ENCODE measurements at places on chromosomes 12 and 14.
A peak's percentile ranks its signal among the peaks of the same experiment; 100 is the strongest.

GRCh38 chr12:75960086-75960910, 71.3 kb downstream of the PHLDA1 start:
- no peak for DNase-seq

DNA sequence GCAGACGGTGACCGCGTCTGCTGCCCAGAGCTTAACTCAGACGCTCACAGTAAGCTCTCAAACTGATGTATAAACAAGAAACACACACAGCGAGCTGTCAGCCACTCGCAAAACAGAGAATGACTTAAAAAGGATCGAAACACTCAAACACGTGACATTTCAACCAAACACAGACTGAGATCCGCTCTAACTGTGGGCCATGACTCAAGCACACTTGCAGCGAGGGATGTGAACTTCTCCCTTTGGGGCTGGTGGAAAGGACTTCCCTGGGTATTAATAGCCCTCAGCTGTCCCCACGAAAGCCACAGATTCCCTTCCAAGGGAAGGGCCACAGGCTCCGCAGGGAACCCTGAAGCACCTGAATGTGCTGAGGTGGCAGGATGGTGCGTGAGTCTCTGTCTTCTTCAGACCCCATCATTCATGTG, 29.1 kb downstream of the CCDC88C start:
- peak; percentile 67 for DNase-seq

GRCh38 chr12:105331805-105332251, 1.3 kb downstream of the C12orf75 start:
- DNase-seq = peak; percentile 52

GRCh38 chr12:89765959-89766824, 57.6 kb upstream of the ATP2B1 start:
- DNase-seq = peak; percentile 8

GRCh38 chr14:94466706-94467370, 9.2 kb downstream of the SERPINA9 start:
- DNase-seq = no peak

DNA sequence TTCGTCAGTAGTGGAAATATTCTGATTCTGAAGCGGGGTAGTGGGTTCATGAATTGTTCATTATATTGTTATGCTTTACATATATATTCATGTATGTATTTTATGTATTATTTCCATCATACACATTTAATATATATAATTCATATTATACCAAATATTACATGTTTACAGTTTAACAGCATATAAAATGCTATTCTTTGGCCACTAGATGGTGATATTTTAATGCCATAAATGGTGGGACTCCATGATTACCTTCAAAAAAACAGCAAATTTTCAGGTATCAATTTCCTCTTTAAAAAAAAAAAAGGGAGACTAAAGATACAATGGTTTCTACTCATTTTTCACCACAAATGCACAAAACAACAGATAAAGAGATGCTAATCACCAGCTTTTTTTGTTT, 41.0 kb downstream of the BDKRB1 start:
- no peak for DNase-seq

- DNase-seq = no peak
These were observed 132.7 kb upstream of the EEA1 start for GRCh38 chr12:93061473-93062419.

- DNase-seq = no peak
These were observed 81.2 kb downstream of the BMP4 start for GRCh38 chr14:53875324-53875897.

GRCh38 chr14:67863223-67863622, 43.6 kb downstream of the RAD51B start:
- DNase-seq = no peak

- DNase-seq = no peak
These were observed 80.8 kb upstream of the AMIGO2 start for GRCh38 chr12:47160316-47161244.

DNA sequence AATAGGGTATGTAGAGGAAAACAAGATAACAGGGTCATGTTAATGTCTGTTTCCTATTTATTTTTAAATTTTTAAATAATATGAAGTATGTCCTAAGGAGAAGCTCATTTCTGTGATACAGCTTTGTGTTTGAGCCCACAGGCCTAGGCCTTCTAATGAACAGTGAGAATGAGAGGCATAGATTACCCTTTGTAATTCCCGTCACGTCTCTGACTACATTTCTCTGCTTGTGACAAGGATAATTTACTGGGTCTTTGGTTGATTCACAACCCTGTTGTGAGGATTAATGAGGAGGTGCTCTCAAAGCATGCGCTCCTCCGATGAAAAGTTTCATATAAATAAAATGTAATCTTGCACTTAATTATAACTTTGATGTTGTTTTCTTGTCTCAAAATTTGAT, 56.1 kb downstream of the SYT10 start:
- DNase-seq = no peak

GRCh38 chr12:1605129-1606020, 11.0 kb upstream of the FBXL14 start:
- DNase-seq = peak; percentile 72

GRCh38 chr14:20680843-20681347, 3.5 kb upstream of the RNASE4 start:
- DNase-seq = peak; percentile 66

GRCh38 chr12:117485984-117486839, 124.8 kb upstream of the NOS1 start:
- no peak for DNase-seq

- no peak for DNase-seq
These were observed 34.1 kb downstream of the TMCC3 start for GRCh38 chr12:94616203-94616729.

DNA sequence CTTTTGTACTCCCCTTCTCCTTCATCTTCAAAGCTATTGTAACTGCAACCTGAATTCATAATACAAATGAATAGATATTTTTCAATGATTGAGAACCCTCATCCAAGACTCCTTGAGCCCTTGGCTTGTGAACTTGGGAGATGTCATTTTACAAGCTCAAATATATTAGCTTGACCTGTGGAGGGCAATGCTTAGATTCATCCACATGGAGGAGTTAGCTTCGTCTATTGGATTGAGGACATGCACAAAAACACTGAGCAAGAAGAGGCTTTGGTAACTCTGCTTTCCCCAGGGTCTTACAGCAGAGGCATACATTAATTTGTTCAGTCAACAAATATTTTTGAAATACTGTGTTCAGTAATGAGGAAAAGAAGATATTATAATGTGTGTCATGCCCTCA, 101.1 kb downstream of the OTOGL start:
- no peak for DNase-seq

- no peak for DNase-seq
These were observed 67.4 kb downstream of the CLIP1 start for GRCh38 chr12:122354958-122355641.

DNA sequence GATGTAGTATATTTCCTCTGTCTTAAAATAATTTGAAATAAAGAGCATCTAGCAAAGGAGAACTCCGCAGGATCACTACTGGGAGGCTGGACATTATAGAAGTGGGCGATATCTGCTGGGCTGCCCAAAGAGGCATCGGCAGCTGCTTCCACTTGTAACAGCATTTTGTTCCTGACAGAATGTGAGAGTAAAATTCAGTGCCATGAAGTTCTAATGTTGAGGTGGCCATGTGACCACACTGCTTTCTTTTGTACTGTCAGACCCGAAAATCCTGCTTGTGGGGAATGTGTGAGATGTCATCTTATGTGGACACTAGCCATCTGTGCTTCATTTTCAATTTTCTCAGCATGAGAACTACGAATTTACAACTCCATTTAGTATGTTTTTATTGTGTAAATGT, 151.9 kb downstream of the ACSS3 start:
- no peak for DNase-seq

DNA sequence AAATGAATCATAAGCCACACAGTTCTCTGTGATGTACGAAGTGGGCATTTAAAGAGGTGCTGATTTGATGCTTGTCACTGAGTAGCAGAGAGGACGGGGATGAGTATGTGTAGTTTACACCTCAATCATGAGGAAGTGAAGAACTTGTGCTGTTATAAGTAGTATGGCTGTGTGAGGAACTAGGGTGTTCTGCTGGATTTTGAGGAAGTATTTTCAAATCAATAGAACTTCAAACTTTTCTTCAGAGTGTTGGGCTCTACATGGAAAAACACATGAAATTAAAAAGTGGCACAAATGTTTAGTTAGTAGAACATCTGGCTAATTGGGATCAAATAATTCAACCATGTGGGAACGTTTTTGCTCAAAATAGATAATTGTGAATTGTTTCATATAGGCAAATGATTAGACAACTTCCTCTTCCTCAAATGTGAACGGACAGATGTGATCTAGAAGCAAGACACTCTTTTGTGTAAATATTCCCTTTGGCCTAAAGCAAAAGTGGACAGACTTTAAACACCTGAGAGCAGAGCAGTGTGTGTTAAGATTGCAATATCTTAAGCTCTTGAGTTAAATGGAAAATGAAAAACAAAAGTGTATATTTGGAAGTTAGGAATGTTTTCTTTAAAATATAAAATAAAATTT, 168.5 kb downstream of the NAV3 start:
- DNase-seq = no peak

DNA sequence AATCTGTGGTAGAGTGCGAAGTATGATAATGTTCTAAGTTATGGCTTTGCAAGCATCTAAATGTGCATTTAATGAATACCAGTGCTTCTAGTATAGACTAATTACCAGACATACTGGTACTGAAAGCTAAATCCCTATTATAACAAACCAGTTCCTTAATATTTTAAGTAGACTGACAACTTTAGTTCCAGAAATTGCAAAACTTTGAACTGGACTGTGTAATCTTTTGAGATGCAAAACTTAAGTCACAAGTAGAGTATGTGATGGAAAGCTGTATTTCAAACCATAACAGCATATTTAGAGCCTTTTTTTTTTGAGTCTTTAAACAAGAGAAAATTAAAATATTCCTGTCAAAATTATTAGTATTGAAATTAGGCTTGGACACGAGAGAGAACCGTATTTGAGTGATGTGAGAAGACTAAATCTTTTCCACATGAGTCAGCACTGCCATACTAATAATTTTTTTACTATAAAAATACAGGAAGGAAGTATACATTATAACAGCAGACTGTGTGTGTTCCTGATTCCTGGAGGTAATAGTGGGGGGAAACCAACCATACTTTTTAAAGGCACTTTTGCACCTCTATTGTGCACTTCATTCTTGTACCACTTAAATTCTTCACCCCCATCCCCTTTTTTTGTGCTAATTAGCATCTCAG, 45.5 kb downstream of the PPM1A start:
- no peak for DNase-seq

DNA sequence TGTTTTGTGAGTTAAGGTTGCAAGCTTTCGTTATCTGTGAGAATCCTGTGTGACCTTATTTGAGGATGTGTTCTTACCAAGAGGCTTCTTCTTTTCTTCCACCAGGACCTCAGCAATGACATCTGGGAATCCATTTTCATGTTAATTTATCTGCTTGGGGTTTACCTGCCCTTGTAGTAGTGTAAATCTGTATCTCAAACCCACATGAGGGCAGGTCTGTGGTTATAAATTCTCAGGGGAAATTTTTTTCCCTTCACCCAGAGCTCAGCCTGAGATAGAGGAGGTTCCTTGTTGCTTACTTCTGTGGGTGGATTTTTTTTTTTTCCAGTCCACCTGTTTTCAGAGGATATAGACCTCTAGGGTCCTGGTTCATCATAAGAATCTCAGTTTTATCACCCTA, 70.8 kb downstream of the AKAP6 start:
- no peak for DNase-seq
